ENCODE measurements at places on chromosomes 6 and 20. TPM values are rescaled to one million over a fixed set of nuclear protein-coding genes. Genes with fewer than 3 reads are reported as not detected.

- no peak for DNase-seq
Measured at GRCh38 chr20:16115911-16116552, 457.2 kb downstream of the KIF16B start.

GRCh38 chr20:11582060-11582459 lies 335.6 kb upstream of the BTBD3 start:
- no peak for DNase-seq

DNA sequence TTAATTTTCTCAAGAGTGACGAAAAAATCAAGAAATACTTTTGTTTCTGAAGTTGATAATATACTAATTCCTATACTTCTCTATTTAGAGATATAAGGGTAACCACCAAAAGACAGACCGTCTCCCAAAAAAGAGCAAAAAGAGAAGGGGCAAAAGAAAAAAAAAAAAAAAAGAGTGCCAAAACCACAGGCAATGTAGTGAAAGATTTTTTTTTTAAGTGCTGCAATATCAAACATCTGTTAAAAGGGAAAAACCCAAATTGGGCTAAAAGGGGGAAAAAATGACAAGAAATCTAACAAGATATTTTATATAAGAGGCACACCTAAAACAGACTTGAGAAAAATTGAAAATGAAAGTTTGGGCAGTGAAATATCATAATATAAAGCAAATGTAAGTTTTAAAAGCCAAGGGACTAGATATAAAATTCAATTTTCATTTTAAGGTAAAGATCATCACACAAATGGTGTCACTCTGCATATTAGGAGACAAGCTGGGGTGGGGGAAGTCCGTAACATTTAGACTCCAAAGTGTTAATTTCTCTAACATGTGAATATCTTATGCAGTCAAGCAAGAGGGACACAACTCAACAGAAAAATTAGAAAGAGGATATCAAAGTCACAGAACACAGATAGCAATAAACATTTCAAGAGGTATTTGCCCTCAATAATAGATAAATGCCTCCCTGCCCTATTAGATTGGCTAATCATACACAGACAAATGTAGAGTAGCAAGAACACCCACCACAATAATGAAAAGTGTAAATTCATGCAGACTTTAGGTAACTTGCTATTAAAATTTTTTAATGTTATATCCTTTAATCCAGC lies 9.1 kb downstream of the C6orf52 start:
- no peak for DNase-seq

DNA sequence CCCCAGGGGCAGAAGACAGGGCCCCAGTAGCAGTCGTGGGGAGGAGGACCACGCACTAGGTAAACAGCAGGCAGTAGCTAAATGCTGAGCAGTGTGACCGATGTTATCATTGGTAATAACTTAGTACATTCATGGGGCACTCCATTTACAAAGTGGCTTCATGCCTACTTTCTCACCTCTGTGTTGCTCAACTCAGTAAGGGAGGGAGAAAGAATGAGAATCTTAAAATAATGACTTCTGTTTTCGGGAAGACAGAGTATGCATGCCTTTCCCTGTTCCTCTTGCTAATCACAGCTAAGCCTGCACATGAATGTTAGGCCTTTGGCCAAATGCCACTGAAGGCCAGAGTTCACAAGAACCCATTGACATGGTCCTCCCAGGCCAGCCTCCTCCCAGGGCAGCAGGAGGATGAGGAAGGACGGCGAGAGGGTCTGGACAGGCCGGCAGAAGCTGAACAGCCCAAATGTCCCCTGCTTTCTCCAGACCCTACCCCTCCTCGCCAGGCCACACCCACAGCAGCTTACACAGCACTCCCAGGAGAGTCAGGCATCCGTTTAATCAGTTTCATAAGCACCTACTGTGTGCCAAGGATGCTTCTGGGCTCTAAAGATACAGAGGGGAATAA lies 183.4 kb downstream of the ANKRD60 start:
- no peak for DNase-seq

DNA sequence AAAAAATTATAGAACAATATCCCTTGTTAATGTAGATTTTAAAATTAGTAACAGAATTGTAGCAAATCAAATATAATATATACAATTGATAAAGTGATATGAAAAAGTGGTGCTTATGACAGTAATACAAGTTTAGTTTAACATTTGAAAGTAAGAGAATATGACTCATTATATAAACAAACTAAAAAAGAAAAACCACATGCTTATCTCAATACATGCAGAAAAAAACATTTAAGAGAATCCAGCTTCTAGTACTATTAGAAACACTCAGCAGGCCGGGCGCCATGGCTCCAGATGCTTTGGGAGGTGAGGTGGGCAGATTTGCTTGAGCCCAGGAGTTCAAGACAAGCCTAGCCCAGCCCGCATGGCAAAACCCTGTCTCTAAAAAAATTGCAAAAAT lies 60.7 kb upstream of the LAMA2 start:
- DNase-seq, result no peak

Gene CABLES2
- polyA plus RNA-seq, result 8.8 TPM

Data from right renal cortex interstitium (tissue), 3 donors.